Placental pericyte (primary cell): ENCODE measurements at places on chromosomes 2 and 18. TPM values are rescaled to one million over a fixed set of nuclear protein-coding genes. Genes with fewer than 3 reads are reported as not detected.

The PELI1 gene
- 6.6 and 16.3 TPM in 2 replicates for total RNA-seq

The ASPRV1 gene
- 0.22 and 0.29 TPM in 2 replicates for total RNA-seq

The SLC9A4 gene
- total RNA-seq = not detected in 2 replicates

The DIPK1C gene
- not detected in 2 replicates for total RNA-seq

The LCLAT1 gene
- total RNA-seq = 7.7 and 18.0 TPM in 2 replicates

The GPAT2 gene
- 1.3 TPM in 2 replicates for total RNA-seq

The CRYBA2 gene
- not detected in 2 replicates for total RNA-seq
